ENCODE measurements at places on chromosomes 3 and 15. TPM values are rescaled to one million over a fixed set of nuclear protein-coding genes. Genes with fewer than 3 reads are reported as not detected.
A peak's percentile ranks its signal among the peaks of the same experiment; 100 is the strongest.

- DNase-seq, result no peak
Observed at GRCh38 chr15:38853608-38854007, 289.0 kb upstream of the RASGRP1 start.

The STRIT1 gene
- total RNA-seq, result not detected

GRCh38 chr15:25508369-25509002 lies 69.7 kb upstream of the UBE3A start:
- DNase-seq, result peak; percentile 40

- peak; percentile 28 for DNase-seq
Observed at GRCh38 chr3:143348486-143349327, 229.1 kb downstream of the CHST2 start.

The MINAR1 gene
- total RNA-seq, result 0.27 TPM

The PP2D1 gene
- not detected for total RNA-seq

GRCh38 chr15:67723294-67724024 lies 101.8 kb upstream of the SKOR1 start:
- DNase-seq, result no peak

DNA sequence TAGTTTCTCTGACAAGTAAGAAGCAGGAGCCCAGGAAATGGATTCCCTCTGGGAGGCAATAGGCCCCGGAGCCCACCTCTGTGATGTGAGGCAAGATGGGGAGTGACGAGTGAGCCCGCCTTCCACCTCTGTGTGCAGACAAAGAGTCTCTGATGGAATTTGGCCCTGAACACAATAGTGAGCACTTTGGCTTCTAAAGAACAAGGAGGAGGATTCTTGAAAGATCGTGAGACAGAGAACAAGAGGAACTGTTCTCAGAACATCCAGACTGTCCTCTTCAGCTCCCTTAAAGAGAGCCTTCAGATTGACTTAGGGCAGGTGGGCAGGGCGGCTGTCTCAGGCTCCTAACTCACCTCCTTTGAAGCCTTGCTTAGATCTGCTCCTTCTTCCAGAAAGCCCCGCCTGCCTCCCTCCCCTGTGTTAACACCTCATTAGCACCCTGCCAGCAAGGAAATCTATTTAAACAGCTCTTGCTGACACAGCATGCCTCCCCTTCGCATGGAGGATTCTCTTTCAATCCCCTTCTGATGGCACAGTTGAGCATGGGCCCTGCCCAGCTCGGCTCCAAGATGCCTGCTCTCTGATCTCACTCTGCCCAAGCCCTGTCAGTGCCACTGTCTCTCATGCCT lies 430.3 kb downstream of the NTRK3 start:
- DNase-seq, result no peak

DNA sequence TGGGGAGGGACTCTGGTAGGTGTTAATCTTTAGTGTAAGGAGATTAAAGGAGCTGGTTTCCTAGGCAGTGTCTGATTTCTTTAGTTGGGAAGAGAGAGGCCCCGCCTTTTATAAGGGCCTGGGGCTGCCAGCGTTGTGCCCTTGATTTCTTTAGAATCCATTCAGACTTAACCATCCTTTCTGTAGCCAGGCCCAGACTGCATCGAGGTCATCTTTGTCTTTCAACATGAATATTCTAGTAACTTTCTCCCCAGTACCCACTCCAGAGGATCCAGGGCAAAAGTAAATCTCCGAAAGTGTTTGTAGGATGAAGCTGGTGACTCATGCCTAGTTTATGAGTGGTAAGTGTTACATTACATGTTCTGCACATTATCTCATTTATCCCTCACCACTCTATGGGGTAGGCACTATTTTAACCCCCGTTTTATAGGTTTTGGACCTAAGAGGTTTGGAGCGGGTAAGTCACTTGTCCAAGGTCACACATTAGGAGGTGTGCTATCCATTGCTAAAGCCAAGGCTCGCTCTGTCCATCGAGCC lies 11.8 kb upstream of the USP3 start:
- DNase-seq, result no peak

Data from B cell (primary cell).